Chondrocyte (in vitro differentiated cells): ENCODE measurements at places on chromosomes 6 and 20. TPM values are rescaled to one million over a fixed set of nuclear protein-coding genes. Genes with fewer than 3 reads are reported as not detected.

GRCh38 chr20:23664954-23665353 lies 23.9 kb downstream of the CST4 start:
- H3K27me3 ChIP-seq, result no peaks in the 10 kb centered on the region
- no peak overlapping the region for H3K4me3 ChIP-seq
- no peaks in the 10 kb centered on the region for H3K36me3 ChIP-seq
- H3K4me1 ChIP-seq, result peaks cover 8% of the 10 kb centered on the region

DNA sequence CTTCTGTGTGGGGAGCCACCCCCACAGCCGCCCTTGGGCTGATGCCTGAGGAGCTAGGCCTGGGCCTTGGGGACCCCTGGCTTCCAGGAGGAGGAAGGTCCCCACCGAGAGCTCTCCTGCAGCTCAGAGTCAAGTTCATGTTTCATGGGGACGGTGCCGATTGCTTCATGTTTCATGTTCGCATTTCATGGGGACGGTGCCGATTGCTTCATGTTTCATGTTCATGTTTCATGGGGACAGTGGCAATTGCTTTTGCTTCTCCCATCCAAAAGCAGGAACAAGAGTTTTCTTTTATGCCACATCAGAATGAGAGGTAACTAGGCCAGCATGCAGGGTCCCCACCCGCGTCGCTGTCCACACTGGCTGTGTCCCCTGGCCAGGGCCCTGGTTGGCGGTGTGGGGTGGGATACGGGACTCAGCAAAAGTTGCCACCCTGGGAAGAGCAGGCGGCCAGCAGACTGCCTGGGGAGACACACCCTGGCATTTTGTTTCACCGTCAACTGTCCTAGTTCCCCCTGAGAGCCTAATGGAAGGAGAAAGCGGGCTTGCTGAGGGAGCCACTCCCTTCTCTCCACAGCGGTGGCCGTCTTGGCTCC lies 46.0 kb downstream of the DACT2 start:
- peaks cover 28% of the 10 kb centered on the region for H3K27me3 ChIP-seq
- H3K4me1 ChIP-seq, result peaks cover 5% of the 10 kb centered on the region
- H3K36me3 ChIP-seq, result no peaks in the 10 kb centered on the region
- H3K4me3 ChIP-seq, result no peak overlapping the region
- no peak overlapping the region for H3K27ac ChIP-seq

DNA sequence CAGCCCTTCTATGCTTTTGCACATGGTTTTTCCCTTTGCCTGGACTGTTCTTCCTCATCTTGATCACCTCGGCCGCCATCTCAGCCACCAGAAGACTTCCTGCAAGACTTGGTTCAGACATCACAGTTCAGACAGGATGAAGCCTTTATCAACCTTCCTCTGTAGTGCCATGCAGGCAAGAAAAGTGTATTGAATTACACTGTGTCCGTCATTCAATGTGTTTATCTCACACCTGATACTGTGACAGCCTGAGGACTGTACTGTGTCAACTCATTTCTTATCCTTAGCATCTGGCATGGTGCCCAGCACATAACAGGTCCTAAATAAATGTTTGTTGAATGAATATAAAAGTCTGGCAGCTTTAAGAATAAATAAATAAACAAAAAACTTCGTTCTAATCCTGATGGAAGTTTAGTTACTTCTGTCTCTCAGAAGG lies 133.3 kb upstream of the MAN1A1 start:
- no peak for DNase-seq
- H3K27me3 ChIP-seq, result peaks cover 7% of the 10 kb centered on the region
- peaks cover 46% of the 10 kb centered on the region for H3K4me1 ChIP-seq

GRCh38 chr6:33333666-33334065 lies 16.1 kb upstream of the ZBTB22 start:
- no peak overlapping the region for H3K27ac ChIP-seq
- no peaks in the 10 kb centered on the region for H3K4me1 ChIP-seq
- DNase-seq, result no peak

DNA sequence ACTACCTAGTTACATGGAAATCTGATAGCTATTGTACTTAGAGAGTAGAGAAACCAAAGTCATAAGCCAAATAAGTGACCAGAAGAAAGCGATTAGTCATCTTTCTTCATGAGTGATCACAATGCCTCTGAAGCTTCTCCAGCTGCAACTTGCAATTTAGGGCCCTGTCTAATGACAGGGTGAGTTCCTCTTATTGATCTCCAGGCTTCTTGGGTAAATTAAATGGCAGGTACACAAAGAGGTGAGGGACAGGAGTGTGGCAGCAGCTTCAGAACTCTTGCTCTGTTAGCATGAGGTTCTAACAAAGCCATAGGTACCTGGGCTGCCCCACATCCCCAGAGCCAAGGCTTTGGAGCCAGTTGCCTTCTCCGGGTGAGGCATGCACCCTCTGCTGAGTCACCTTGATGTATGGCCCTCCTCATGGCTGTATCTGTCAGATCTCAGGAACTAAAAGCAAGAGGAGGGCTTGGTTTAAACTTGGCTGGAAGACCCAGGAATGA lies 60.8 kb downstream of the PRDM1 start:
- no peak overlapping the region for H3K4me3 ChIP-seq
- H3K36me3 ChIP-seq, result no peaks in the 10 kb centered on the region
- H3K4me1 ChIP-seq, result no peaks in the 10 kb centered on the region

GRCh38 chr20:24950836-24951525 lies 1.9 kb downstream of the CST7 start:
- peaks cover 6% of the 10 kb centered on the region for H3K36me3 ChIP-seq
- H3K4me1 ChIP-seq, result no peaks in the 10 kb centered on the region
- DNase-seq, result peak; percentile 75
- peaks cover 13% of the 10 kb centered on the region for H3K27me3 ChIP-seq
- H3K27ac ChIP-seq, result no peak overlapping the region

Gene FGD2
- not detected in 3 replicates for total RNA-seq

GRCh38 chr6:42345696-42346416 lies 105.9 kb downstream of the TRERF1 start:
- H3K4me1 ChIP-seq, result no peaks in the 10 kb centered on the region
- no peaks in the 10 kb centered on the region for H3K36me3 ChIP-seq
- H3K27me3 ChIP-seq, result no peaks in the 10 kb centered on the region

Gene HFE
- 6.1 to 7.5 TPM (median 6.4 TPM) in 3 replicates for total RNA-seq

- H3K4me1 ChIP-seq, result peaks cover 56% of the 10 kb centered on the region
- H3K27ac ChIP-seq, result peak overlapping the region; percentile 87
- DNase-seq, result no peak
- no peak overlapping the region for H3K4me3 ChIP-seq
- H3K36me3 ChIP-seq, result peaks cover 33% of the 10 kb centered on the region
- H3K27me3 ChIP-seq, result no peaks in the 10 kb centered on the region
Measured at GRCh38 chr20:31675828-31676608, 38.3 kb downstream of the COX4I2 start.

- peaks cover 10% of the 10 kb centered on the region for H3K27me3 ChIP-seq
- peak overlapping the region; percentile 67 for H3K4me3 ChIP-seq
- H3K36me3 ChIP-seq, result no peaks in the 10 kb centered on the region
- DNase-seq, result no peak
- H3K27ac ChIP-seq, result peak overlapping the region; percentile 46
Measured at GRCh38 chr6:27503436-27504030, 30.6 kb upstream of the ZNF184 start.

Gene PCSK2
- total RNA-seq, result not detected in 3 replicates

DNA sequence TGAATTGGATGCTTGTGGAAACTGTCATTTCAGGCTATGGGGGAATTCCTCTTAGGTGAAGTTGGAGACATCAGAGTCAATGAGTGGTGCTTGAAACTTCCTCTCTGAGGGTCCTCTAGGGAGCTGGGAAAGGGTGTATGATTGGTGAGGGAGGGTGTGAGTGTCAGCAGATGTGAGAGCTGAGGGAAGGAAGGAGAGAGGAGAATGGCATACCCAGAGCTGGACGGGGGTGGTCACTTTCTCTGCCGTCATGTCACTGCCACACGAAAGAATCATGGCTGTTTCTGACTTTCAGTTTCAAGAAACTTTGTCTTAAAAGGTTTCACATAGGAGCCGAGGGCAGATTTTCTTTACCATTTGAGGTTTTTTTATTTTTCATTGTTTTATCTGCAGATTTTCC lies 50.3 kb downstream of the DEK start:
- no peak overlapping the region for H3K27ac ChIP-seq
- H3K27me3 ChIP-seq, result no peaks in the 10 kb centered on the region
- H3K36me3 ChIP-seq, result peaks cover 11% of the 10 kb centered on the region
- peaks cover 28% of the 10 kb centered on the region for H3K4me1 ChIP-seq
- no peak overlapping the region for H3K4me3 ChIP-seq
- no peak for DNase-seq

Gene SYNJ2
- total RNA-seq, result 29.2 to 54.5 TPM (median 53.1 TPM) in 3 replicates

GRCh38 chr20:44018259-44018941 lies 103.7 kb downstream of the TOX2 start:
- peaks cover 65% of the 10 kb centered on the region for H3K27me3 ChIP-seq
- H3K27ac ChIP-seq, result no peak overlapping the region
- H3K4me1 ChIP-seq, result peaks cover 8% of the 10 kb centered on the region
- no peaks in the 10 kb centered on the region for H3K36me3 ChIP-seq

GRCh38 chr6:50666089-50666488 lies 47.2 kb upstream of the TFAP2D start:
- H3K4me3 ChIP-seq, result no peak overlapping the region
- no peaks in the 10 kb centered on the region for H3K36me3 ChIP-seq
- peaks cover 1% of the 10 kb centered on the region for H3K27me3 ChIP-seq

- peak overlapping the region; percentile 86 for H3K4me3 ChIP-seq
- peak overlapping the region; percentile 99 for H3K27ac ChIP-seq
- DNase-seq, result peak; percentile 83
- H3K4me1 ChIP-seq, result peaks cover 51% of the 10 kb centered on the region
- H3K27me3 ChIP-seq, result no peaks in the 10 kb centered on the region
Measured at GRCh38 chr6:31821301-31822035, 6.1 kb upstream of the HSPA1B start.

Gene MYL9
- 237 to 1,930 TPM (median 1,885 TPM) in 3 replicates for total RNA-seq

Gene SSTR4
- total RNA-seq, result 0.33 TPM in 1 of 3 replicates, not detected in the others

DNA sequence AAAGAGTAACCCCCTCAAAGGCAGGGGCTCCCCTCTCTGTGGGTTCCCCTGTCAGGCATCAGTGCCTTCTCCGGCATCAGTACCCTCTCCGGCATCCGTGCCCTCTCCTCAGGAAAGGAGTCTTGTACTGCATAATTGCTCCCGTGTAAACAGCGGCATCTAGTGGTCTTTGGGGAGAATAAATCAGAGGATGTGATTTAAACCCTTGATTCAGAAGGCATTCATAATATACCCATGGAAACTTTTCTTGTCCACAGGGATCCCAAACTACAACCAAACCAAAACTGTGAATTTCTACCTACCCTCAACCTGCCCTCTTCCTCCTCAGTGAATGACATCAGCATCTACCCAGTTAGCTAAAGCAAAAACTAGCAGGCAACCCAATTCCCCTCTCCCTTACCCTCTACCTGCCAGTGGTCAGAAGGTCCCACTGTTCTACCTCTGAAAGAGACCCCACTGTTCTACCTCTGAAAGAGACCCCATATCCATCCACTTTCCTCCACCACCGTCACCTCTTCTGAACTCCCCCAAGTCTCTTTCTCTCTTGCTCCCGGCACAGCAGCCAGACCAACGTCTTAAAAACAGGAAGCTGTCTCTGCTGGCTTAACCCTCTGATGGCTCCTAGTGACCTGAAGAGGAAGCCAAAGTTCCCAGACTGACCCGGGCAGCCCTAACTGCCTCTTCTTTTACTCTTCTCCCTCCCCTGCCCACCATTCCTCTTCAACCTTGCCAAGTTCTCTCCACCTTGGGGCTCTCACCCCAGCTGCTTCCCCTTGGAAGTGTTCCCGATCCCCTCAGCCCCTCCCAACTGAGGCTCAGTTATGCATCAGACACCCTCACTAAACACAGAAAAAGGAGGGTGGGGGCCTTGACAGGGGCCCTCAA lies 27.2 kb downstream of the UBE2V1 start:
- H3K4me3 ChIP-seq, result peak overlapping the region; percentile 37
- no peaks in the 10 kb centered on the region for H3K27me3 ChIP-seq
- DNase-seq, result no peak
- peaks cover 28% of the 10 kb centered on the region for H3K4me1 ChIP-seq

Gene RNF144B
- 9.6 to 11.2 TPM (median 10.2 TPM) in 3 replicates for total RNA-seq

- no peaks in the 10 kb centered on the region for H3K36me3 ChIP-seq
- H3K27ac ChIP-seq, result no peak overlapping the region
- H3K4me3 ChIP-seq, result no peak overlapping the region
- DNase-seq, result no peak
- H3K27me3 ChIP-seq, result peaks cover 28% of the 10 kb centered on the region
Measured at GRCh38 chr6:159104163-159104925, 59.6 kb upstream of the TAGAP start.

GRCh38 chr6:137926207-137926731 lies 59.2 kb downstream of the TNFAIP3 start:
- no peak overlapping the region for H3K4me3 ChIP-seq
- no peaks in the 10 kb centered on the region for H3K36me3 ChIP-seq
- no peaks in the 10 kb centered on the region for H3K27me3 ChIP-seq
- peaks cover 27% of the 10 kb centered on the region for H3K4me1 ChIP-seq
- peak overlapping the region; percentile 13 for H3K27ac ChIP-seq

DNA sequence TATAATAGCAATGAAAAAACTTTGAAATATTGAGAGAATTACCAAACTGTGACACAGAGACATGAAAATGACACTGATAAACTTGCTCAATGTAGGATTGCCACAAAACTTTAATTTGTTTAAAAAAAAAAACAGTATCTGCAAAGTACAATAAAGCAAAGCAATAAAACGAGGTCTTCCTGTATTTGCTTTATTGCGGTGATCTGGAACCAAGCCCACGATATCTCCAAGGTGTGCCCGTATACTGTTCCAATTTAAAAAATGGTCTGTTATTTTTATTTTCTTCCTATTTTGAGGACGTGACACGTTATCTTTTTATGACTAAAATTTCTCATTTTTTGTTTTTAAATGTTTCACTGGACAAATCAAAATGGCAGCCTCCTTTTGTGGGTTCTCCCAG lies 25.5 kb downstream of the EYA2 start:
- peaks cover 13% of the 10 kb centered on the region for H3K4me1 ChIP-seq
- no peak overlapping the region for H3K4me3 ChIP-seq
- no peak for DNase-seq
- H3K27ac ChIP-seq, result no peak overlapping the region
- no peaks in the 10 kb centered on the region for H3K36me3 ChIP-seq

DNA sequence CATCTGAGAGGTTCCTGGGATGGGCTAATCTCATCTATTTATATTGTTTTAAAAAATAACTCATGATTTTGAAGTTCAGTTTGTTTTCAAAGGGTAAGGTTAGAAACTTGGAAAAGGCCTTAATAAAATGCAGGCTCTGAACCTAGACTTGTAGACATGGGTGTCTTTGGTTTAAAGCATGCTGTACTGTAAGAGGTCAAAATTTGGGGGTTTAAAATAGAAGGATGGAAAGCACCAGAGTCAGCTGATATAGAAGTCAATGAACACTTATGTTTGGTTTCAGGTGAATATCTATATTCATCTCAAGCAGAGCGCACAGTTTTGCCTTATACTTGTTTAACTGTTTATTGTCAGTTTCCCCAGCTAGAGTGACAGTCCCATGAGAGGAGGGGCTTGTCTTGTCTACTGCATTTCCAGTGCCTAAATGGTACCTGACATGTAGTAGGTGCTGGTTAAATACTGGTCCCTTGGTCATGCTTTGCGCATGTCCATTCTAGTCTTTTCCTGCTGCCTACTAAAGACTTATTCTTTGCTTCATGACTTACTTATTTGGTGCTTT lies 112.3 kb upstream of the DTNBP1 start:
- no peak overlapping the region for H3K4me3 ChIP-seq
- no peaks in the 10 kb centered on the region for H3K36me3 ChIP-seq
- no peaks in the 10 kb centered on the region for H3K27me3 ChIP-seq
- no peak overlapping the region for H3K27ac ChIP-seq
- H3K4me1 ChIP-seq, result peaks cover 13% of the 10 kb centered on the region

GRCh38 chr6:131924881-131925474 lies 26.2 kb downstream of the CCN2 start:
- peaks cover 5% of the 10 kb centered on the region for H3K4me1 ChIP-seq
- peaks cover 3% of the 10 kb centered on the region for H3K36me3 ChIP-seq
- no peak overlapping the region for H3K4me3 ChIP-seq
- H3K27me3 ChIP-seq, result no peaks in the 10 kb centered on the region

Gene DEFB132
- total RNA-seq, result not detected in 3 replicates
